T-cell (primary cell): ENCODE measurements at places on chromosomes 3 and 15.
A peak's percentile ranks its signal among the peaks of the same experiment; 100 is the strongest.

DNA sequence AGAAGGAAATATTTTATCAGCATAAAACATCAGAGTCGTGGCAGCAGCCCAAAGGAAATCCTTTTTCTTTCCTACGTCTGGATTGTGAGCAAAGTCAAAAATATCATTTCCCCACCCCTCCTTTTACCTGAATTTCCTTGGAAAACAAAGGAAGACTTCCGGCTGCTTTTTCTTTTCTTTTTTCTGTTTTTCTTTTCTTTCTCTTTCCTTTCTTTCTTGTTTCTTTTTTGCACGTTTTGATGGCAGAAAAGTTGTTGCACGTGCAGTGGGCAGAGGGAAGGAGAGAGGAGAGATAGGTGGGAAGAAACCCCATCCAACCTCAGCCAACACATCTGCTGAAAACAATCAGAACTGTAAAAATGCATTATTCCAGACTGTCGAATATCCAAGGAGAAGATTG lies 544 bp upstream of the MYO1E start:
- no peak for DNase-seq

- no peak for DNase-seq
These were observed 84.8 kb upstream of the LRIG1 start for GRCh38 chr3:66585520-66586095.

DNA sequence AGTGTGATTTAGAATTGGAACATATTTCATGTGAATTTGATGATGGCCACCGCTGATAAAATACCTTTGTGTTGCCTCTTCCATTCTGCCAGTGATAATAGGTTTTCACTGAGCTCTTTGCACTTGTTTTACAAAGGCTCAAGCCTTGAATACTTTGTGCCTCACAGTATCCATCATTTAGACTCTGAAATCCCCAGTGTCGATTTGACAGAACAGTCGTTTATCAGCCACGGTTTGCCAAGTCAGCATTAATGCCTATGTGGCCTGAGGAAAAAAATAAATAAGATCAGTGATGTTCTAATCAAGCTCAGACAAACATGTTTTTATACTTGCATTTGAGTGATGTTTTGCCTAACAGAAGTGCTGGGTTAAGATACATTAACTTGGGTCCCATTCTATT lies 399.1 kb downstream of the RBMS3 start:
- DNase-seq: no peak

GRCh38 chr3:16319307-16319706 lies 54.3 kb downstream of the OXNAD1 start:
- DNase-seq: peak; percentile 78

GRCh38 chr15:52710050-52710707 lies 31.0 kb upstream of the ATOSA start:
- no peak for DNase-seq

- no peak for DNase-seq
These were observed 185.4 kb downstream of the NTRK3 start for GRCh38 chr15:88071141-88071540.

DNA sequence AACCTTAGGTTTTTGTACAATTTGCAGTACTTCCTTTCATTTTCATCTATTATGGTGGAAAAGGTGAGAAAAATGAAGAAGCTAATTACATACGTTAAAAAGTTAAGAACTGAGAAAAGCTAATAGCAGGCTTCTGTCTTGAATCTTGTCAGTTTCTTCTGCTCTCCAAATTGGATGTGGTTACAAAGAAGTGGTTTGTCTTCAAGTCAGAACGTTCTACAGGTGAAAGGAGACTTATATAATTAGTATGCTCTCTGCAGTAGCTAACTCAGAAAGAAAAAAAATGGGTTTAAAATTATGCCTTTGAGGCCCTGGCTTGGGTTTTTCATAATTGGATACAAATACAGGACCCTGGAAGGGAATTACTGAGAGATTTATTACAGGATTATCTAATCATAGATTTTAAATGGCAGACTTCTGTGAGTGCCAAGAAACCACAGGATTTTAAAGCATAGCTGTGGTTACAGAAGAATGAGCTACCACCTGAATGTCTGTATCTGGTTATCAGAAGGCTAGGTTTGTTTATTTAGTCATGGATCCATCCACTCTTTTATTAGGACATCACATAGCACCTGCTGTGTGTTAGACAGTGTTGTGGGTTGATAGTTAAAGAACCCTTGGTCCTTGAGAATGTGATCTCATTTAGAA lies 528.1 kb upstream of the MCTP2 start:
- no peak for DNase-seq

- DNase-seq: no peak
These were observed 83.4 kb upstream of the NANOGP8 start for GRCh38 chr15:35168464-35168863.

- no peak for DNase-seq
These were observed 6.3 kb downstream of the EFCAB12 start for GRCh38 chr3:129421988-129422745.

- no peak for DNase-seq
These were observed 290.5 kb upstream of the VEPH1 start for GRCh38 chr3:157793745-157794144.

DNA sequence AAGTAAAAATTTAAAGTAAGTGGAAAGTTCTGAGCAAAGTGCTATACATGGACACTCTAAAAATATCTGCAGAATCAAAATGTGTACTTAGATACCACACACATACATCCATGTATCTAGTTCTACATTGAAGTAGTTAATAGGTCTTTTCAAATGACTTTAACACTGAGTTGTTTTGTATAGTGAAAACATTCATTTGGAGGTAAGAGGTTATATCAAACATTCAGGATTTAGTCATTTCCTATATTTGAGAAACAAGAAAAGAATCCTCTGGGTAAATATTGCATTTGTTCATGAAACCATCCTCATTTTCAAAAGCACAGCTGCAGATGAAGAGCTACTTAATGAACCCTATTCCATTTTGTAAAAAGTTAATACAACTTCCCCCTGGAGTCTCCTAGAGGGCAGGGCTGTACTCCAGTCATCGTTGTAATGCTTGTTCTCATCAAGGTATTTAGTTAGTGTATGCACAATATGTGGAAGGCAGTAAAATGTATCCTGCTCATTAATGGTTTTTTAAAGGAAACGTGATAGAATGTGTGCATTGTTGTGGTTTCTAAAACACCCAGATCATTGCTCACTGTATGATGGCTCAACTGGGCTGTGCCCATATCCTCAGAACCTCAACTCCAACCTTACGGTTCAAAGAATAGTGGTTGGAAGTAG lies 26.2 kb downstream of the ARPP21 start:
- DNase-seq: no peak

- no peak for DNase-seq
These were observed 81.8 kb downstream of the PLSCR2 start for GRCh38 chr3:146387566-146387965.

DNA sequence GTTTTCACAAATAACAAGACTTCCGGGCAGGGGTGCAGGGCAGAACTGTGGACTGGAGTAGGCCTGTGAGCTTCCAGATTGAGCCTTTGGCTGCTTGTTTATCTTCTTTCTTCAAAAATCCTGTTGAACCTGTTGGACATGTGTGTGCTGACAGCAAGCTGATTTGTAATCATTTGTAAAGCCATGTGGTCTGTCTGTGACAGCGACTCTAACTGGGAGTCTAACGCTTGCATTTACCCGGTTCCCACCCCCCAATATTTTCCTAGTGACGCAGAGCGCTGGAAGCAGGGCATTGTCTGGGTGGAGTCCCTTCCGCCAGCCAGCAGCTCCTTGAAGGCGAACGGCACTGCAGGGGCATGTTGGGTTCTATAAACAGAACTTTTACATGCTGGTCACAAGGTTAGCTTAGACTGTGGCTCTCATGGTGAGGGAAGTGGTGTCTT lies 85.7 kb upstream of the MYZAP start:
- no peak for DNase-seq

DNA sequence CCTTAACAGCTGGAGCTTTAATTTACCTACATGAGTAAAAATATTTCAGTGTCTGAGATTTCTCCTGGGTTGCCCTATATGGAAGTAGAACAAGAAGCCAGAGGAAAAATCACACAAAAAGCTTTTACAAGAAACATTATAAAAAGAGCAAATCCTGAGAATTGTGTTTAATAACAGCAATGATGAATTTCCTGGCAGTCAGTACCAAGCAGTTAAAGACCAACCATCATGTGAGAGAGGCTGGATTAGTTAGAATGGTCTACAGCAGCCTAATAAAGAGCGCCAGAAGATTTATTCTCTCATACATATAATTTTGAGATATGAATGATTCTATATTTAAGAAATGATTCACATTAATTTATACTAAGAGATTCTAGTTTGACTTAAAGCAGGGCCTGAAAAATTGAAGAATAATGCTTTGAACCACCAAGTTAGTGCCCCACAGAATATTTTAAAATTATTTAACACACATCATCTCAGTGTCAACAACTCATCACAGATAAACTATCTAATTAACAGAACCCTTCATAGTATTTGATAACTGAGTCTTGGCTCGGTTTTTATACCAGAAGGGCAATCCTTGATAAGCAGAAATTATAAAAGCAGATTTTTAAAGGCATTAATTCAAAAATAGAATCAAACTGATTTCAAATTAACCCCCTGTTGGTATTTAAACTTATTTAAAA lies 59.9 kb upstream of the DPH6 start:
- DNase-seq: no peak

DNA sequence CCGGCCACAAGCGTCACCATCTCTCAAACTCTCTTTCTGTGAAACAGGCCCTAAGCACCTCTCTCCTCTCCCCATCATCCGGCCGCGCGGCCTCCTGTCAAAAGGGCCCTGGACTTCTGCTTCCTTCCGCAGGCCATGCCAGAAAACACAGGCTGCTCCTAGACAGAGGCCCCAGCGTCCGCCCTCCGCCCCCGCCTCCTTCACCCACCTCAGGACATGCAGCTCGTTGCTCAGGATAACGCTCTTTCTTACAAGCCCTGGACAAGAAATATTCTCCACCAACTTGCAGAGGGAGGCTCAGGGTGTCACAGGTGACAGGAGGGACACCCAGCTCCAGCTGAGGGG lies 212.0 kb downstream of the XXYLT1 start:
- no peak for DNase-seq

- no peak for DNase-seq
These were observed 35.2 kb downstream of the TSC22D2 start for GRCh38 chr3:150443331-150443741.

GRCh38 chr15:80099241-80099640 lies 39.8 kb downstream of the ZFAND6 start:
- no peak for DNase-seq

DNA sequence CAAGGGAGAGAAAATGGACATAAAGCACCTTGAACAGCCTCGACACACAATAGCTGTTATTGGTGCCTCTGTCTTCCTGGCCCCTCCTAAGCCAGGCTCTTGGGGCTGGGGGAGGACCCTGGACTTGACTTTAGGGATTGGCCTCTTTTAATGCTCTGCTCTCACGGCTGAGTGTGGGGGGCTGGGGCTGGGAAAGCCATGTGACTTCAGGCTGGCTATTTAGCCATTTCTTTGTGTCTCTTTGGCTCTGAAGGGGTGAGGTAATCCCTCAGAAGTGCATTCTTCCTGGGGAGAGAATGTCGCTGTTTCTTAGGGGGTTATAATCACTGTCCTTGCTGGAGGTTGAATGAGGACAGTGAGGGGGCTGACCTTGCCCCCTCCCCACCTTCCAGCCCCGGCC lies 26.2 kb downstream of the MAGEF1 start:
- DNase-seq: no peak

GRCh38 chr3:150675587-150675986 lies 28.1 kb downstream of the ERICH6 start:
- DNase-seq: no peak

DNA sequence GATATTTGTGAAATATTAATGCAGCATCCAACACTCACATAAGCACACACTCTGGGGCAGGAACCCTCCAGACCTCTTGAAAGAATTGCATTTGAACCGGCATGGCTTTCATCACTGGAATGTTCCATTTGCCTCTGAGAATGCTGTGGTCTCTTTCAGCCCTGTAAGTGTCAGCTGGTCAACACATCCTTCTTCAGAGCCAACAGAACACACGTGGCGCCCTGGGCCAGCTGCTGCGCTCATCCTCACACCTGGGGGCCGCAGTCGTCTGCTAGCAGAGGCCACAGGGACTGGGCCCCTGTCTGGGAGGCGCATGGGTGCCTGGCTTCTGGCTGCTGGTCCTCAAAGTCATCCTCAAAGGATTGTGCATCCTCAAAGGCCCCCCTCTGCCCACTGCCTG lies 71.4 kb upstream of the HERC1 start:
- DNase-seq: no peak

DNA sequence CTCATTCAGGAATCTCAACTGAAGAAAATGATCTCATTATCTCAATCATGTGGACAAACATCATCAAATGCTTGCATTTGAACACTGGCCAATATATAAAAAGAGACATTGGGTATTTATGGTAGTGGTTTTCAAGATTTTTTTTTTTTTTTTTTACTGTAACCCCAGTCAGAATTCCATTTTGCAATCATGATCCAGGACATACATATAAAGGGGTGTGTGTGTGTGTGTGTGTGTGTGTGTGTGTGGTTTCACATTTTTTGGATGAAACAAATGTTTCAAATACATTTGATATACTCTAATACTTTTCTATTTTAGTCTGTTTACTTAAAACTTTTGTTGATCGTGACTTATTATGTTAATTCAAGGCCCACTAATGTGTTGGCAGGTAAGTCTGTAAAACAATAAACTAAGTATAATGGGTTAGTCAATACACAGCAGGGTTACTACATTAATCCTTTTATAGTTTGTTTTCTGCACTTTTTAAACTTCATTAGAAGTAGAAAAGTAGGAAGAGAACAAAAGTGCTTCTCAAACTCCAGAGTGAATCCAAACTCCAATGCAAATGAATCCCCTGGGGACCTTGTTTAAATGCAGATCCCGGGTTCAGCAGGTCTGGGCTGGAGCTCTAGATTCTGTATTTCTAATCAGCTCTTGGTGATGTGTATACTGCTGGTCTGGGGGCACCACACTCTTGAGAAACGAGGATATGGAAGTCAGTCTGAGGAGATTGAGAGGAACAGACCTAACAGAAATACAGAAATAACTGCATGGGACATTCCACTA lies 17.6 kb downstream of the THRB start:
- DNase-seq: no peak

- no peak for DNase-seq
These were observed 20.4 kb downstream of the NSUN3 start for GRCh38 chr3:94083261-94083660.

DNA sequence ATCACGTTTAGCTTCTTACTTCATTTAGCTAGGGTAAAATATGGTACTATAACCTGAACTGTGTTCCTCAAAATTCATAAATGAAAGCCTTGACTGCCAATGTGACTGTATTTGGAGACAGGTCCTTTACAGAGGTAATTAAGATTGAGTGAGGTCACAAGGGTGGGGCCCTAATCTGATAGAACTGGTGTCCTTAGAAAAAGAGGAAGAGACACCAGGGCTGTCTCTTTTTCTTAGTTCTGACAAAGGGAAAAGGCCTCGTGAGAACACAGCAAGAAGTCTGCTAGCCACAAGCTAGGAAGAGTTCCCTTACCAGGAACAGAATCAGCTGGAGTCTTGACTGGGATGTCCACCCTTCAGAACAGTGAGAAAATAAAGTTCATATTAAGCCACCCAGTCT lies 162.7 kb downstream of the GMNC start:
- DNase-seq: no peak

DNA sequence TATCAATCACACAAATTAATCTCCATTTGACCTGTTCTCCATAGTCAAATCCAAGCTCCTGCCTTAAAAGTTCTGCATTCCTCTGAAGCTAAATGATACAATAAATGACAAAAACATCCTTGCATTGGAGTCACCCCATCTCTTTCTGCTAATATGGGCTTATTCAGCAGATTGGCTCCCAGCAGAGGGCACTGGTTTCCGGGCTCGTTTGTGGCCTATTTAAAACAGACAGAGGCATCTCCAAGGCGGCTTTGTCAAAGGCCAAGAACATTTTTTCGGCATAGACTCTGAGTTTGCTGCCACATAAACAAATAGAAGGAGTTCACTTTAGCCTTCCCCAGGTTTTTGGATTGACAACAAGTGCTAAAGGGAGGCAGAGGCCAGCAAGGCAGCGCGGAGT lies 204.4 kb upstream of the RASGRP1 start:
- DNase-seq: no peak
